NCI-H1092 (cell line): ENCODE measurements at places on chromosomes 16 and 17.

- DNase-seq: no peak
Observed at GRCh38 chr17:62566996-62567578, 60.4 kb upstream of the MRC2 start.

GRCh38 chr16:23174622-23175021, 7.9 kb upstream of the SCNN1G start:
- no peak for DNase-seq

GRCh38 chr16:1839554-1839953, 12.5 kb downstream of the FAHD1 start:
- DNase-seq: no peak

DNA sequence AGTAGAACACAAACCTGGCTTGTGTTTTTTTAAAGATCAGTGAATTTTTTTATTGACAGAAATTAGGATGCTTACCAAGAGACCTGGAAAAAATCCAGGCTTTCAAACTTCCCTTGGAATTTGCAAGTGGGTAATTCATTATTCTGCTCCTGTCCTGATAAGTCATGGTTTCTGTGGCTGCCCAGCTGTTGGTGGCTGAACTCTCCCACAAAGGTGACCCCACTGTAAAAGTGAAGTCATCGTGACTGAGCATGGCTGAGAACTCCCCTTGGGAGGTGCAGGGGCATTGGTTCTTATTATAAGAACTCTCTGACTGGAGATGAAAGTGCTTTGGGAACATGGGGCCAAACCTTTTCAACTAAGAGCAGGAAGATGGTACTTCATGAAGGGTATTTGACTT, 46.6 kb upstream of the TANC2 start:
- DNase-seq: no peak

DNA sequence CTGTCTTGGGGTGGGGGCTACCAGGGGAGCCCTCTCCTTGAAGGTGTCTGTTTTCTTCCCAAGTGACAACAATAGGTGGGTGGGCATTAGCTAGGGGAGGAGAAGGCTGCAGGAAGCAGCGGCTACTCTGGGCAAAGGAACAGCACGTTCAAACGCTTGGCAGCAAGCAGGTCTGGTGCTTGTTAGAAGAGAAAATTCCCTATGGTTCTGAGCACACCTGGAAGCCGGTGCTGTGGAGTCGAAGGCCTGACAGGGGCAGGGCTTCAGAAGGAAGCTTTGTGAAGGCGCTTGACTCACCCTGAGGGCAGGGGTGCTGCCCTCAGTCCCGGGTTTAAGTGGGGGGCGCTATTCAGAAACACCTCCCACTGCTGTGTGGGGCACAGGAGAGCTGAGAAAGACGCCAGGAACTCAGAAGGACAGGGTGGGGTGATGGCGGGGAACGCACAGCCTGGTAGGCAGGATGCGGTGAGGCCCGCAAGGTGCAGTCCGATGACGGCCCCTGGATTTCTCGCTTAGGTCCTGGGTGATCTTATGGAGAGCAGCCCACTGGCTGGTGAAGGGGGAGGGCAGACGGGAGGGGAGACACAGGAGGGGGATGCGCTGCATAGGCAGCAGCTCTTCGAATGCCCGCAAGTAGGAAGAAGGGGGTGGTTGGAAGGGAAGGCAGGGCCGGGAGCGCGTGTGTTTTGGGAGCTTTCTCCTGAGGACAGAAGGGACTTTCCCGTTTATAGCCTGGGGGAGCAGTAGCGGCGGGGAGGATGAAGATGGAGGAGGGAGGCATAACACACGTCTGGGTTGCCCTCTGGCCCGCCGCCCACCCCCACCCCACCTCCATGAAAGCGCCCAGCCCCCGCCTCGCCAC, 3.2 kb downstream of the GJD3 start:
- no peak for DNase-seq

DNA sequence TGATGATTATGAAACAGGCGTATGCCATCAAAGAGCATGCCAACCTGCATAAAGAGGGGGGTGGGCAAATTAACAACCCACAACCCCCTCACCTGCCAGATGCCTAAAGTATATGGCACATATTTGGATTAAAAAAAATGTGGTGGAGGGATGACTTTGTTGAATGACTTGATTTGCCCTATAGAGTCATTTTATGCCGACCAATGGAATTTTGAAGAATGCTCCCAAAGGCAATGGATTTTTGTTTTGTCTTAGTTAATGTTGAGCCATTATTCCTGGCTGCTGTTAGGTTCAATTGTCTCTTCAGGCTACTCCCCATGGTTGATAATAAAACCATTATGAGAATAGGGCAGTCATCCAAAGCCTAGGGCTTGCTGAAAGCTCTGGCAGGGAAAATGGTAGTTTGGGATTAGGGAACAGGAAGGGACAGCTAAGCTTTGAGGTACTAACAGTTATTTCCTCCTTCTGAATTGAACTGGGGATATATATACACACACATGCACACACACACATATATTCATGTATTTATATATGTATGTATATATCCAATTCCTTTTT, 5.8 kb upstream of the CHCT1 start:
- DNase-seq: no peak

DNA sequence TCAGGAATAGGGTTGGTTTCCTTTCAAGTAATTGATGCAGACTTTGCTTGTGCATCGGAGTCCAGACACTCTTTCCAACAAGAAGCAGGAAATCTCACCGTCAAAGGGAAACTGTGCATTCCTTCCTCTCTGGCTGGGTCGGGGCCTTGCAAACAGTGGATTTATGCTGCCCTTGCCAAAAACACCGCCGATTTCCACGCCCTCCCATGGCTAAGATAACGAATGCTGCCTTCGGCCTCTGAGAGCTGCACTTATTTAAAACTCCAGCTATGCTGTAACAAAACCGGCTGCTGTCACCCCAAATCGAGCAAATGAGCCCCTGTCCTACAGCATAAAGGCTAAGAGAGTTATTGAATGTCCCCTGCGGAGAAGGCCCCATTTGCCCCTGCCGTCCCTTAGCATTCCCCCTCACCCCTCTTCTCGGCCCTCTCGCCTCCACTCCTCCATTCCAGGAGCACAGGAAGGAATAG, 275.5 kb upstream of the IRX5 start:
- DNase-seq: no peak

GRCh38 chr16:85730186-85730465, 20.8 kb downstream of the C16orf74 start:
- DNase-seq: no peak

DNA sequence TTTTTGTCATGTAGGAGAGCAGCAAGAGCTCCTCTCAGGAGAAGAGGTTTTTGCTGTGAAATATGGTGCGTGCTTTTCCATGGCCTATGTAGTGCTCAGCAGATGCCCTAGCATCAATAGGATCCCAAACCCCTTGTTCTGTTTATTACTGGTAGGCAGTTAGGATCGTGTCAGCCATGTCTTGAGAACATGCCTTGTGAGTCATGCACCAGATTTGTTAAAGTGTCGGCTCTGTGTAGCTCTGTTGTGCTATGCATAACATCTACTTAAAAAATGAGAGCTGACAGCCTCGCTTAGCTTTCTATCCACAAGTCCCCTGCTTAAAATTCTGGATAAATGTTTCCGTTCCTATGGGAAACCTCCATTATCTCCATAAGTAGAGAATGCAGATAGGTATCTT, 4.4 kb upstream of the EIF4A3 start:
- DNase-seq: no peak

DNA sequence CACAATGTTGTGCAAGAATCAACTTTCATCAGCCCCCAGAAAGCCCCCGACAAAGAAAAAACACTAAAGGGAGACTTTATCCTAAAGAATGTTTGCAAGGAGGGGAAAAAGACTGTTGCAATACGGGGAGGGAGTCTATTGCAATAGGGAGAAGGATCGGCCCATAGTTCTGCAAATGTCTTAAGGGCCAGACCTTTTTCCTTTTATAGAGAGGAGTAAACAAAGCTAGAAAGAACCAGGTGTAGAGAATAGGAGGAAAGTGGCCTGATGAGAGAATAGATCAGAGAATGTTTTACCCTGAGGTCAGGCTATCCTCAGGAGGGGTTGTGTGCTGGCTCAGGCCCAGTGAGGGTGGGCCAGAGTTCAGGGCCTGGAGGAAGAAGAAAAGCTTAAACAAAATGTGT, 8.7 kb upstream of the CAVIN1 start:
- DNase-seq: no peak

DNA sequence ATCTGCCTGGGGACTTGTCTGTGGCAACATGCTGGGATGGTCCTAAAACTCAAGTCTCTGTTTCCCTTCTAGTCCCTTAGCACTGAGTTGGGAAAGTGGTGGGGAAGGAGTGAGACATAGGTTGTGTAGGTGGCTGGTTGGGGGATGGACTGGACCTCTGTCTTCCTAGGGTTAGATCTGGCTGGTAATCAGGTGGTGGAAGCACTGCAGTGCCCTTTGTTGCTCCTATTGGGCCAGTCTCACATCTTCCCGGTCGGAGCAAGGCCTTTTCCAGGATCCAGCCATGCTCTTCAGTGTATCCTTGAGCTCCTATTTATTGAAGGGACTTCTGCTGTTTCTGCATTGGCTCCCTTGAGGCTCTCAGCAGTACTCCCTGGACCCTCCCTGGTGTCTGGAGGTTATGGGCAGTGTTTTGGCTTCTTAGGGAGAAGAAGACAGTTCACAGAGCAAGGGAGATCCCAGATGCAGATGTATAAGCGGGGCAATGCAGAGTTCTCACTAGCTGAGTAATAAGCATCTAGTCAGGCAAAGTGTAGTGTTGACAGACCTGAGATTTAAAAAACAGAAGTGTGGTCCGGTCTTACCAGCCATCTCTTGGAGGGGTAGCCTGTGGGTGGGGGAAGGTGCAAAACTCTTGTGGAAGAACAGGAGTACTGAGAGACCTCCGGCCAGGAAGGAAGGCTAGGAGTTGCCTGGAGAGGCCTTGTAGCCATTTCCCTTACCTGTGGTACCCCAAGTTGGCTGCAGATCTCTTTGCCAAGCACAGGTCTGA, 1.3 kb upstream of the NUTF2 start:
- DNase-seq: no peak

DNA sequence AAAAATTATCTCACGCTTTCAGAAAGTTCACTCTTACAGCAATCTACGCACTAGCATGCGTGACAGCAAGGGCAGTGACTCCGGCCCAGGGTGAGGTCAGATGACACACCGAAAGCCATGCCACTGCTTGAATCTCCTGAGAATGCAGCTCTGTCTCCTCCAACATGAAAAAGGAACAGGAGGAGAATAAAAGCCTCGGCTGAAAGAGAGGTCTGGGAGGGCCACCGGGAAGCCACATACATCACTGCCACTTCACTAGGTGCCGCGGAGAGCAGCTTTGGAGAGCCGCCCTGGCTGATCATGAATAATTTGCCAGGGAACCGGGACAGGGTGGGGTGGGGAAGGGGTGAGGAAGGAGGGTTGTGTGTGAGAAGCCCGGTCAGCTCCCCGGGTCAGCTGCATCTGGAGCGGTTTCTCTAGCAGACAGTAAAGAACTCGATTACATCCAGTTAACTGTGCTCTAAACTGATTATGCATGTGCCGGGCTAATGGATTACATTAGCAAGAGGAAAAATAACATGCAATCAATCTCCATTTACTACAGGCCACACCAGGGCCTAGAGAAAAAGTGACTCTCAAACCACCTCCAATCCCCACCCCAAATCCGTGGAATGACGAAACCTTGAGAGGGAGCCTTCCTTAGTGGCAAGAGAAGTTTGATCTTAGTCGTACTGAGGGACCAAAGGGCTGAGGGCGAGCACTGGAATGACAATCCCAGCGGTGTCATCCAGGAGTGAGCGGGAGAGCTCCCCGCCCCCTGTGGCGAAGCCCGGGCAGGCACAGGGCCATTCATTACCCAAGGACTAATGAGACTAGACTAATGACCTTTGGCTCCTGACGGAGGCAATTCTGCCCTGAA, 100.3 kb downstream of the ZFHX3 start:
- DNase-seq: no peak

- DNase-seq: no peak
Observed at GRCh38 chr16:66083171-66083570, 283.3 kb upstream of the CDH5 start.

DNA sequence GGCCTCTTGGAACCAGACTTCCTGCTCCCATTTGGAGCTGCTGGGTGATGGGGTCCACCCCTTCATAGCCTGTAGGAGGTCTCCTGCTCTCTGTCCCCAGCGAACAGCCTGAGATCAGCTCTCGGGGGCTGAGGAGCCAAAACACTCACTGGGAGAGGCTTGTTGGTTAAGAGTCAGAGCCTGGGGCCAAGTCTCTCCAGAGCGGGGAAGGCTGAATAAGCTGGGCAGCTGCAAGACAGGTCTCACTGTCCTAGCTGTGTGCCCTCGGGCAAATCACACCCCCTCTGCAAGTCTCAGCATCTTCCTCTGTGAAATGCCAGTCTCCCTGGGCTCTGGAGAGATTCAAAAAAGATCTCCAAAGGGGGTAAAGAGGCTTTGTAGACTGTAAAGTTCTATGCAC, 174.6 kb downstream of the WSCD1 start:
- DNase-seq: no peak

DNA sequence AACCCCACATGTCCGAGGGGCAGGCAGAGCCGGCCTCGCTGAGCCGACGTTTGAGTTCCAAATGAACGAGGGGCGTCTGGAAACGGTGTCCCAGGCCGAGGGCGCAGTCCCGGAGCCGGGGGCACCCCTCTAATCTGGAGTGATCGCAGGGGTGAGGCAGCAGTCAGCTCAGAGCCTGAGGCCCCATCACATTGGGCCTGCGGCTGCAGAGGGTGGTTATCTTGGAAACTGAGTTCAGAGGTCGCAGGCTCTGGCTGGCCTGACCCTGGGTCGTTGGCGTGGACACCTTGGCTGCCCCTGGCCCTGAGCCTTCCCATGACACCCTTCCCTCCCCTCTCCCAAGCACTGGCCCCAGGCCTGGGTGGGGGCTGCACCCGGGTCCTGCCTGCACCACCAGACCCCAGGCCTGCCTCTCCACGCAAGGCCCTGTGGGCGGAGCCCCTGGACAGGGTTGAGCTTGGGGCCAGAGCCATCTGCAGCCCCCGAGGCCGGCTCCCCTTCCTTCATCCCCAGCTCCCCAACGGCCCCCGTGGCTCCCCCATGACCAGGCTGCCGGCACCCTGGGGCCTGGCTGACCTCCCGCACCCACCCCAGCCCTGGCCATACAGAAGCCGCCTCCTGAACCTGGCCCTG, 45.6 kb downstream of the ZFPM1 start:
- no peak for DNase-seq

DNA sequence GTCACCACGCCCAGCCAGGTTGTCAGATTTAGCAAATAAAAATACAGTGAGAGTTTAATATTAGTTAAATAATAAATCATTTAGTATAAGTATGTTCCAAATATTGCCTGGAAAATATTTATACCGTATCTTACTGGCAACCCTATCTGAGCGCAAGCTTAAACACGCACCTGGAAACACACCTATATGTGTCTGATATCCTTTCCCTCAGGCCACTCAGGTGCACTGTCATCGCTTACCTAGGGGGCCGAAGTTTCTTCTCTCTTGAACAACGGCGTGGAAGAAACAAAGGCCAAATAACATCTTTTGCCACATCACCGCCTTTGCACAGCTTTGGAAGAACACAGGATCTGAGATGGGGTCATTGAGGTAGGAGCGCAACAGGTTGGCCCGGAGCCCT, 54.0 kb downstream of the LYRM1 start:
- DNase-seq: no peak

- no peak for DNase-seq
Observed at GRCh38 chr17:73058022-73058421, 34.5 kb downstream of the SLC39A11 start.
